ENCODE measurements at places on chromosomes 7 and 10.

DNA sequence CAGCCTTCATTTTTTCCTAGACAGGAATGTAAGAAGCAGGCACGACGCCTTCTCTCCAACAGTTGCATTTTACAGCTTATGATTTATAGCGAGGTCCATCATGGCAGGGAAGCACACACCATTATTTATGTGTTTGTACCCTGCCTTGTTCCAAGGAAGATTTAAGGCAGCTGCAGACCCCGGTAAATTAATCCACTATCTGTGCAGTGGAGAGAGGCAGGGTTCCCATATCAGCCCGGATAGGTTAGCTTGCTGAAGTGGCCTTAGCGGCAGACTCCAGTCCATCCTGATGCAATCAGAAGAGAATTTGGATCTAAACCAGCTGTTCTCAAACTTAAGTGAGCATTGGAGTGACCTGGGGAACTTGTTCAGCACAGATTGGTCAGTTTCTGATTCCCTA lies 359.4 kb downstream of the GALNT17 start:
- DNase-seq, result no peak

- DNase-seq, result no peak
These were observed 28.6 kb downstream of the OGDH start for GRCh38 chr7:44634839-44635591.

DNA sequence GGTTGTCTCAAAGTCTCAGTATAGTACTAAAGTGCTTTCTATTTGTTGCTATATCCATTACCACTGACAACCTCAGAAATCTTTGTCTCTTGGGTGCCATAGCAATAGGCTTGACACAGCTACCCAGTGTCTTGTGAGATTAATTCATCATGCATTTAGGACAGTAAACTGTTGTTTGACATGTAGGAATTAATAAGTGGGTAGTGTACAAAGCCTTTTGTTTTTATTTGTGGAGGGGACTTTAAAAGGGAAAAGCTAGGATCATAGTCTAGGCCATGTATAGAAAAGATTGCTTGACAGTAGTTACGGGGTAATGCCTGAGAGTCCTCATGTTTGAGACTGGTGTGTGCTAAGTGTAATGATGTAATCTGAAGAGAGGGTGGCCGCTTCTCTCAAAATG lies 102.6 kb upstream of the AGR3 start:
- no peak for DNase-seq

GRCh38 chr7:17625043-17625442 lies 315.3 kb downstream of the SNX13 start:
- no peak for DNase-seq

- DNase-seq, result no peak
These were observed 500.3 kb upstream of the MKI67 start for GRCh38 chr10:128626397-128627000.

DNA sequence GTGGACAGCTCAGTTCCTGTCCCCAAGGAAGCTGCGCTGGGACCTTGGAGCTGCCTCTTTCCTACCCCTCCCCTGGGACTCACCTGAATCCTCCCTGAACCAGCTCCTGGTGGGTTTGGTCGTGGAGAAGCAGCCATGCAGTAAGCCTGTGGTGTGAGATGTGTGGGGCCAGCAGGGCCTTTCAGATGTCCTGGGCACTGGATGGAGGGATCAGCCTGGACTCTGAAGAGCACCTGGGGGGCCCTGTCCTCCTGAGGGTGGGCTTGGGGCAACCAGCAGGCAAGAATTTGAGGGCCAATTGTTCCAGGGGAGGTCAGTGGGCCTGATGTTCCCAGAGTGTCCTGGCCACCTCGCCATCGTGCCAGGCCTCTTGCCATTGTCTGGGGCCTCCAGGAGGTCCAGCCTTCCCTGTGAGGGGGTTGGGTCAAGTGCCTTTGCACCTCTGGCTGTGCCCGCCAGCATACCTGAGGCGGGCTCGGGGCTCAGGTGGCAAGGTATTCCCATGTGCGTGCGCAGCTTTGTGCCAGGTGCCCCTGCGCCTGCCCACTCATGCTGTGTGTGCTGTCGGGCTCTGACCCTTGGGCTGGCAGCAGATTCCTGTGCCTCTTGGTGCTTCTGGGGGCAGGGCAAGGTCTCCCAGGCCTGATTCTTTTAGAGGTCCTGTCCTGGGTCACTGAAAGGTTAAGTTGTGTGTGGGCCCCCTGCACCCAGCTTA lies 7.3 kb downstream of the TRIM8 start:
- no peak for DNase-seq

DNA sequence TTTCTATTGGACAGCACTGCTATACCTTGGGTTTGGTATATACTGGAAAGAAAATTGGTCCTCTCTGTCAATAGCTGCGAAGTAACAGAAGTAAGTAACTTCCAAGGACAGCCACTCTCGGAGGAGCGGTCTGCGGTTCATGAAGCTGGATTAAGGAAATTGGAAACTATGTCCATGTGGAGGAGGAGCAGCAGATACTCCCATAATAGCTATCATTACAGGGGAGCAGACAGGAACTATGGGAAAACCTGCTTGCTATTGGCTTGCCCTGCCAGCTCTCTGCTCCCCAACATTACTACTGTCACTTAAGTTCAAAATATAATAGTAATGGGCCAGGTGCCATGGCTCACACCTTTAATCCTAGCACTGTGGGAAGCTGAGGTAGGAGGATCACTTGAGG lies 83.9 kb upstream of the TRIL start:
- no peak for DNase-seq

DNA sequence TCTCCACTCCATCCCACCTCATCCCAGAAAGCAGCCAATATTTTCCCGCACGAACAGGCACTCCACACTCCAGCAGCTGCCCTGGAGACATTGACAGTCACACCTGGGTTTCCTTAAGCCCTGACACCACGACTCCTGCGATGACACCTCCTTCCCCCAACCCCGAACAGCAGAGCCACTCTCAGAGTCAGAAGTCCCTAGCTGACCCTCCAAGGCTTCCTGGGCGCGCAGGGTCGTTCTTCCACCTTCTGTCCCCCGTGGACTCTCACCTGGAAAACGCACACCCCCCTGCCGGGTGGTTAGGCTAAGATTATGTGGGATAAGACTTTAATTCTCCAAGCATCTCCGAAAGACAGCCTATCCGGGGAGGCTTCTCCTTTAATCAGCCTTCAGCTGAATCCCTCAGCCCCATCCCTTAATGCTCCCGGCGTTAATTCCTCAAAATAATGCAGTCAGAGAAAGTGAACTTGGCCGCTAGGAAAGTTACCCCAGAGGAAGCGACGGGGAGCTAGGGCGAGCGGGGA lies 1.1 kb downstream of the DENND11 start:
- DNase-seq, result no peak

DNA sequence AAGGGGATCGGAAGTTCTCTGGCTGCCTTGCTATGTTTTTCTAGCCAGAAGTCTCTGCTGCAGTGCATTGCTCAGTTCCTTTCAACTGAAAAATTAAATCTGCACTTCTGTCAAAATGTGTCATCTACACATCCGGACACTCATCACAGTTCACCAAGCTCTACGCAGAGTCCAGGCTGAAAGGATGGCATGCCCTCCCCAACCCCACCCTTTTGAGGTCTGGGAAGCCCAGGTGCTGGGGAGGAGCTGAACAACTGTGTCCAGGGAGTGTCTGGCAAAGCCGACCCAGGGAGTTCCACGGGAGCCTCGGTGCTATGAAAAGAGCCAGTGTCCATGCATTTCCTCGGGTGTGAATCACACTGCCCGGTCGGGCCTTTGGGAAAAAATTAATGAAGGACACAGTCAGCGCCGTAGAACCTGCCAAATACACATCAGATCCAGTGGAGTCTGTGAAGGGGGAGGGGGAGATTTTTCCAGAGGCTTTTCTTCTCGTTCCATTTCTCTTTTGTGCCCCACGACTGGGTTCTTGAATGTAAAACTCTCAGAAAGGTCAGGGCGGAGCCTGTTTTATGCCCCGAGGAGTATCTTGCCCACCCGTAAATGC lies 757 bp upstream of the PALS2 start:
- no peak for DNase-seq
